ENCODE measurements at places on chromosomes 11 and 22.
A peak's percentile ranks its signal among the peaks of the same experiment; 100 is the strongest.

DNA sequence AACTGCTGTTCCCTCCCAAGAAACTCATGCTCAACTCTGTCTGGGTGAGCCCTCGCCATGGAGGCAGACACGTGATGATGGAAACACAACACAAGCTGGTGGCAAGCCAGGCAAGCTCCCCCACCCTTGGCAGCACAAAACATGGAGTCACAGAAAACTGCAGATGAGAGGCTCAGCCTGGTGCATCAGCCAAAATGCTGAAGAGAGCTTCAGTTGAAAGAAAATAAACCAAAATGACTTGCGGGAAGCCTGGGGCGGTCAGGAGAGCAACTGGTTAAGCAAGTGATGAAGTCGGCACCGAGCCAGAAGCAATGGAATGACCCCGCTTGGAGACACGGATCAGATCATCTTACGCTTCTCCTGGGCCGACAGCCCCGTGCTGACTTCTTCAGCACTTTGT, 68.3 kb downstream of the C11orf58 start:
- DNase-seq, result no peak

- no peak for DNase-seq
Measured at GRCh38 chr11:13303668-13304649, 26.4 kb downstream of the BMAL1 start.

DNA sequence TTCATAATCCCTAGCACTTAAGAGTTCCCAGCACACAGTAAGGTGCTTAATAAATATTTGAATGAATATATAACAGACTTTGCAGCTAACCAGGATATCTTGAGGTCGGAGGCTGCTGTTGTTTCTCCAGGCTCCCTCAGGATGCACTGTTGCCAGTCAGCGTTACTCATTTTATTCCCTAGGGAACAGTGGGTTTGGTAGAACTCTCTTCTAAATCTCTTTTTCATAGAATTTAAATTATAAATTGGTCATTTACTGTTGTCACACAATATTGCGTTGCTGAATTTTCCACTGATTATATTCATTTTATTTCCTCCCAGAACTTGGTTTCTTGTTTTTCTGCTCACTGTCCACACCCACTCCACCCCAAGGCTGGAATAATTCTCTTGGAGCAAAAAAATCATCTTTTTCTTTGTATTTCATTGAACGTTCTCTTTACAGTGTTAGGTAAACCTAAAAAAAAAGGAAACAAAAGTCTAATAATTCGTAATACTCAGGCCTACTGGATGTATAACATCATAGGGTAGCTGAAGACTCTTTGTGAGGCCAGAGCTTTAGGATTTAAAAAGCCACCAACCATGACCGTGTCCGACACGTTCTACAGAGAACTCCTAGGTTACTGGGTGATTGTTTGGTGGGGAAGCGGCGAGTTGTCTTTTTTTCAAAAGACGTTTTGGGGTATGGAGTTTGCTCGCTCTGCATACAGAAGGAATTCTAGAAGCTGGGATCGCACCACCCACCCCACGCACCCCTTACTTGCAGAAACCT, 766 bp upstream of the CAPRIN1 start:
- no peak for DNase-seq

- DNase-seq, result no peak
Measured at GRCh38 chr22:37604875-37605274, 3.8 kb upstream of the GGA1 start.

DNA sequence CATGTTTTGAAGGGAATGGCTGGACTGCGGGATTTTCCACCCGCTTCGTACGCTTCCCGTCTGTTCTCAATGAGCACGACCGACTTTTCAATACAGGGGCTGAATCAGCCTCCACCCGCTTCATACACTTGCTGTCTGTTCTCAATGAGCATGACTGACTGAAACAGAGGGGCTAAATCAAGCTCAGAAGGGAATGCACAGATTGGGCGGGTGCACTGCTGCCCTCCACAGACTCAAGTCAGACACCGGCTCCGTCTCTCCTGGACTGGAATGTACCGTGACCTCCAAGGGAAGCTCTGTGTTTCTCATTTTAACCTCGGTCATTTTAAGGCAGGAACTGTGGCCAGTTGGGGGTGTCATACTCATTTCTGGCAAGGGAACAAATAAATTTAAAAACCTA, 48.5 kb downstream of the BRD1 start:
- DNase-seq, result no peak

- DNase-seq, result no peak
Measured at GRCh38 chr22:21834869-21835268, 32.6 kb downstream of the MAPK1 start.

- no peak for DNase-seq
Measured at GRCh38 chr11:63879598-63880402, 37.2 kb downstream of the RCOR2 start.

- no peak for DNase-seq
Measured at GRCh38 chr22:20221421-20222340, 46.4 kb downstream of the RTN4R start.

DNA sequence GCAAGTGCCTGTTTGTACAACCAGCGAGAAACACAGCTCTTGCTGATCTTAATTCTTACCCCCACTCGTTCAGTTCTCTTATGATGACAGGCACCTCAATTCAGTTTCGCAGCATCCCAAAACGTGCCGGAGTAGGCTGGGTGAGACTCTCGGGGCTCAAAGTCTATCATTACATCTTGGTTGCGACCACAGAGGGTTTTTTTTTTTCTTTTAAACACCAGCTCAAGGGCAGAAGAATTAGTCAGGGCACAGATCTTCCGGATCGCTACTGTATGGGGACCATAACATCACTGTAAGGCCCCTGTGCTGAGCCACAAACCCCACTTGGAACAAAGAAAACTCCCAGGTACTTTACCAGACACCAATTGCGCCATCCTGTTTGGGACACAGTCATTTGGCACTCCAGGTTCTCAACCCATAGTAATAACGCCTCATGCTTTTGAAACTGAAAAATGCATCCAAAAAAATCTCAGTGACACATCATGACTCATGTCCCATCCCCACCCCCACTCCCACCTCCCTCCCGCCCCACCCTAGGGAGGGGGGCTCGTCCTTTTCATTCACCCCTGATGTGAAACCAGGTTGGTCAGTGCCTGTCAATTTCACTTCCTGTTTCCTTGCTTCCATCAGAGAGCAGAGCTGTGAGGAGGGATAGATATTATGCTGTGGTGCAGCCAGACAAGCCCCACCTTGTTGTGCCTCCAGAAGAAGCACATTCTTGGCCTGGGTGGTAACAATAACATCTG, 41.0 kb upstream of the CD5 start:
- no peak for DNase-seq

- DNase-seq, result no peak
Measured at GRCh38 chr11:36130401-36130800, 158.8 kb downstream of the COMMD9 start.

DNA sequence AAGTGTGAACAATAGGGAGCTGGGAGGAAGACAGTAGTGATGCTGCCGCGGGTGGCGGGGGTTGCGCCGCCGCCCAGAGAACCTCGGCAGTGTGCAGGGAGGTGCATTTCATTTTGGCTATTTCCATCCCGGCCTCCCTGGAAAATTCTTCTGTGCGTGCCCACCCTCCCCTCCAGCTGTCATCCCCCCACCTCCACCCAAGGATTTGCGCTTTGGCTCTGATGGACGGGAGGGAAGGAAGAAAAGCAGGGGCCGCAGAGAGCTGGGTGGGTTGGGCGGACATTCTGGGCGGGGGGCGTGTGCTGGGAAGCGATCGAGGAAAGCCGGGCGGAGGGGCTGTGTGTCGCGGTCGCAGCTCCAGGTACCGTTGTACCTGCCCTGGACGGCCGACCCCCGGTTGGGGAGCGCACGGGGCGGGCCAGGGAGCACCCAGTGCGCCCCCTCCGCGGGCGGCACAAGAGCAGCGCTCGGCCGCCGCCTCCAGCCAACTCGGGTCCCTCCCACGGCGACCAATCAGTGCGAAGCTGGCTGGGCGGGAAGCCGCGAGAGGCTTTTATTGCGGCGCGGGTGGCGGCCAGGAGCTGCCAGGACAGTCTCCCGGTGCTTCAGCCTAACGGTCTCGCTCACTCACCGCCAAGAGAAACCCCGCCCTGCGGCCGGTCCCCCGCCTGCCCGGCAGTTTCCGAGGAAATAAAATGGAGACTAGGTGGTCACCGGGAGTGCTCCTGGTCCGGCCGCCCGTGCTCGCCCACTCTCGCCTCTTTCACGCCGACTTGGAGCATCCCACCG, 1.6 kb downstream of the NCAM1 start:
- peak; percentile 47 for DNase-seq

- no peak for DNase-seq
Measured at GRCh38 chr22:50173311-50173982, 2.9 kb downstream of the PANX2 start.

DNA sequence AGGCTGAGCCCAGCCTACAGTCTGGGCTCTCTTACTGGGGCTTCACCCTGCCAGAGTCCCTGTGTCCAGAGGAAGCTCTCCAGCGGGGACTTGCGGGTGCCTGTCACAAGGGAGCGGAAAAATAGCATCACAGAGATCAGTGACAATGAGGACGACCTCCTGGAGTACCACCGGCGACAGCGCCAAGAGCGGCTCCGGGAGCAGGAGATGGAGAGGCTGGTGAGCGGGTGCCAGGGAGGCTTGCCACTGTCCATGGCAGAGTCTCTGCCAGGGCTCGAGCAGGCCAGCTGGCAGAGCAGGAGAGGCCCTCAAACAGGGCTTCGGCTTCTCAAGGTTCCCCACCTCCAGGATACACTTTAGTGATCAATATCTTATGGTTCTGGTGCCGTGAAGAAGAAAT, 21.0 kb downstream of the PHLDB1 start:
- no peak for DNase-seq

DNA sequence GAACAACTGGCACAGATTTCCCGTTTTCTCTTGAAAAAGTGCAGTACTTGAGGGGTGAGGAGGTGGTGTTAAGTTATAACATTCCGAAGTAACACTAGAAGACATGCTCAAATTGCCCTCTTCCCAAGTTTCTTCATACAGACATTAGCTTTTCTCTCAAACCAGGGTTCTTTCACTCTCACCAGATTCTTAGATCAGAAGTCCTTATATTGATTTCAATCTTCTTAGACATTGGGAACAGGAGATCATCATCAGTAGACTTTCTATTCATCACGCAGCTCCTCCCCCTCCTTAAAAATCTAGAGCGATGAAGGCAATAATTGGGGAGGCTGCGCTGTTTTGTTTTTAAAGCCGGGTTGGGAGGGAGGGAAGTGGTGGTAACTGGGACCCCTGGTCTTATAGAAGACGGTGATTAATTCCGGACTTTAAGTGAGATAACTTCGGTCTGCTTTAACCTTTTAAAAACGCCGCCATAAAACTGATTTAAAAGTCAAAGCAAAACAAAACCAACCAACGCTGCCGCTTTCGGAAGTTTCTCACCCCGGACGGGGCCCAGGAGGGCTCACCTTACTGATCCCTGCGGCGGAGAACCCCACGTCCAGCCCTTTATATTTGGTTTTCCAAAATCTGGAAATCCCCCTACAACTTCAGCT, 665 bp downstream of the USP28 start:
- no peak for DNase-seq

- DNase-seq, result no peak
Measured at GRCh38 chr11:1699771-1700170, 2.8 kb downstream of the KRTAP5-6 start.

GRCh38 chr11:127709960-127710359, 709.4 kb upstream of the KIRREL3 start:
- DNase-seq, result no peak

DNA sequence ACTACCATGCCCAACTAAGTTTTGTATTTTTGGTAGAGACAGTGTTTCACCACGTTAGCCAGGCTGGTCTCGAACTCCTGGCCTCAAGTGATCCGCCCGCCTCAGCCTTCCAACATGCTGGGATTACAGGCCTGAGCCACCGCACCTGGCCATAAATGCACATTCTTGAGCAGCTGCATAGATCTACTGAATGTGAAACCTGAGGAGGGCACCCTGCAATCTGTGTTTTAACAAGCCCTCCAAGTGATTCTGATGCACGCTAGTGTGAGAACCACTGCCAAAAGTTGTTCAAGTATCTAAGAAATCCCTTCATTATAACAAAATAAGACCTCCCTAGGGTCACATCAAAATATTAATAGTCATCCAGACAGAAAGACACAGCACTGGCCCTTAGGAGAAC, 89.3 kb downstream of the RDX start:
- DNase-seq, result no peak

GRCh38 chr11:135002236-135002635, 590.2 kb upstream of the B3GAT1 start:
- no peak for DNase-seq

- no peak for DNase-seq
Measured at GRCh38 chr11:107050121-107050520, 31.8 kb upstream of the GUCY1A2 start.

- no peak for DNase-seq
Measured at GRCh38 chr11:42175203-42175602, 715.8 kb upstream of the LRRC4C start.

DNA sequence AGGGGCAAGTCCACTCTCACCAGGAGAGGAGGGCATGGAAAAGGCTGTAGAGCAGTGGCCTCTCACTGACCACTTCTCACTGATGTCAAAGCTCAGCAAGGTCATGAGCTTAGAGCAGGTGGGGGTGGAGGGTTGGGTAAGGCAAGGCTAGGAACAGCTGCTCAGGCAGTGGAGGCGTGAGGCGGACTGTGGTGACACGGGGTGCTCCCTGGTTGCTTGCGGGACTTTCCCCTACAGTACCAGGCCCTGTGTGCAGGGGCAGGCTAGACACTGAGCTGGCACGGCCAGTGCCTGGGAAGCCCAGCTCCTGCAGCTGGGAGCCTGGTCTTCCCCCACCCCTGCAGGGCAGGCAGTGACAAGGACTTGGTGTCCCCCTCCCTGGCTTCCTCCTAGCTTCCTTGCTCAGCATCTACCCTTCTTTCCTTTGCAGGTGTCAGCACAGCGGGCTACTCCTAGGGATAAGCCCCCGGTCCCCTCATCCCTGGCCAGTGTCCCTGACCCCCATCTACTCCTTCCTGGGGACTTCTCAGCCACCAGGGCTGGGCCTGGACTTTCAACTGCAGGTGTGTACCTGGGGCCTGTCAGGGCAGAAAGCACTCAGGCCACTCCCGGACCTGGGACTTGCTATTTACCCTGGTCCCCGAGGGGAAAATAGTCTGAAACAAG, 45.6 kb downstream of the PISD start:
- no peak for DNase-seq

GRCh38 chr22:29632672-29633071, 29.2 kb downstream of the NF2 start:
- DNase-seq, result no peak

- no peak for DNase-seq
Measured at GRCh38 chr11:5368502-5369043, 15.0 kb upstream of the OR51M1 start.

- no peak for DNase-seq
Measured at GRCh38 chr11:105449100-105449734, 160.7 kb upstream of the GRIA4 start.

DNA sequence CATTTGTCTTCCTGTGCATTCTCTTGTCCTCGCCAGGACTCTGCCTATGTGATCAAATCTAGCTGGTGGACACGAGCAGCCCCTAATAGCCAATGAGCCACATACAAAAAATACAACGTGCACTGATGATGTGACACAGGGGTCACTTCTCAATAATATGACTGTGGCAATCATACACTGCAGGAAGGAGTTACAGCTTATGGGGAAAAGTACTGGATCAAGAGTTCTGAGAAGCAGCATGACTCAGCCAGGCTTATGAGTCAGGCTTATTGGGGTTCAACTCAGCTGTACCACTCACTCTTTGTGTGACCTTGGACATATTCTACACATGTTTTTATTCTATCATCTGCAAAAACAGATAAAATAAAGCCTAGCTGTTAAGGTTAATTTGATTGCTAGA, 889.4 kb upstream of the TENM4 start:
- no peak for DNase-seq

- no peak for DNase-seq
Measured at GRCh38 chr11:7944123-7944522, 2.6 kb upstream of the OR10A3 start.

- DNase-seq, result no peak
Measured at GRCh38 chr11:27806122-27806521, 105.9 kb upstream of the BDNF start.

GRCh38 chr11:92855607-92856405, 113.6 kb upstream of the MTNR1B start:
- no peak for DNase-seq
